Activated T-helper 1 cell treated with anti-CD3 and anti-CD28 coated beads, Interleukin-2, amount 50 U/mL, for 16 hours (primary cell): ENCODE measurements at places on chromosomes 3 and 15.

DNA sequence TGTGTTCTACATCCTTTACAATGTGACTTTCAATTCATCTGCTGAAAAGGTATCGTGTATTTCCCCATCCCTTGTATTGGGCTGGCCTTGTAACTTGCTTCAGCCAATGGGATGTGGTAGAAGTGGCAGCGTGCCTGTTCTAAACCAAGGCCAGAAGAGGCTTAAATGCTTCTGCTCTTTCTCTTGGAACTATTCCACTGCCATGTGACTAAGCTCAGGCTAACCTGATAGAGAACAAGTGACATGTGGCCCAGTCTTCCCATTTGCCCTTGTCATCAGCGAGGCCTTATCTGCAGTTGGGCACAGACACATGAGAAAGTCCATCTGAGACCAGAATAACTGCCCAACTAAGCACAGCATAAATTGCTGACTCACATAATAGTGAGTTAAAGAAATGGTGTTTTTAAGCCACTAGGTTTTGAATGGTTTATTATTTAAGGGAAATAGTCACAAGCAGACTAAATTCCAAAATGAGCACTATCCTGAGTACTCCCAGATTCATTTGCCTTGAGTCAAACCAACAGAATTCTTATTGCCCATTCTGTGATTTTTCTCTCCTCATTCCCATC lies 230.2 kb downstream of the CPNE4 start:
- no peak for DNase-seq

GRCh38 chr3:19365471-19365870 lies 217.2 kb downstream of the KCNH8 start:
- DNase-seq: no peak

DNA sequence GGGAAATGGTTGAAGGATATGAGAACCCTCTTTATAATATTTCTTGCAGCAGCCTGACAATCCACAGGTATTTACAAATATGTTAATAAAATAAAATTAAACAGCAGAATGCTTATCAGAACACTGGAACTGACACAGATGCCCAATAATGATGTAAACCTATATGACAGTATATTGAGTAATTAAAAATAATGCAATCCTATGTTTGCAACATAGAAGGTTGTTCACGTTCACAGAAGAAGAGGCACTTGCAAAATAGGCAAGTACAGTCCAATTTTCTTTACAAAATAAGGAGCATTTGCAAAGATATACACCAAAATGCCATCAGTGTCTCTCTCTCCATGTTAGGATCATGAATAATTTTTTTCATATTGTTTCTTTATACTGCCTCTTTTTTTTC lies 397.0 kb upstream of the WNT5A start:
- no peak for DNase-seq

DNA sequence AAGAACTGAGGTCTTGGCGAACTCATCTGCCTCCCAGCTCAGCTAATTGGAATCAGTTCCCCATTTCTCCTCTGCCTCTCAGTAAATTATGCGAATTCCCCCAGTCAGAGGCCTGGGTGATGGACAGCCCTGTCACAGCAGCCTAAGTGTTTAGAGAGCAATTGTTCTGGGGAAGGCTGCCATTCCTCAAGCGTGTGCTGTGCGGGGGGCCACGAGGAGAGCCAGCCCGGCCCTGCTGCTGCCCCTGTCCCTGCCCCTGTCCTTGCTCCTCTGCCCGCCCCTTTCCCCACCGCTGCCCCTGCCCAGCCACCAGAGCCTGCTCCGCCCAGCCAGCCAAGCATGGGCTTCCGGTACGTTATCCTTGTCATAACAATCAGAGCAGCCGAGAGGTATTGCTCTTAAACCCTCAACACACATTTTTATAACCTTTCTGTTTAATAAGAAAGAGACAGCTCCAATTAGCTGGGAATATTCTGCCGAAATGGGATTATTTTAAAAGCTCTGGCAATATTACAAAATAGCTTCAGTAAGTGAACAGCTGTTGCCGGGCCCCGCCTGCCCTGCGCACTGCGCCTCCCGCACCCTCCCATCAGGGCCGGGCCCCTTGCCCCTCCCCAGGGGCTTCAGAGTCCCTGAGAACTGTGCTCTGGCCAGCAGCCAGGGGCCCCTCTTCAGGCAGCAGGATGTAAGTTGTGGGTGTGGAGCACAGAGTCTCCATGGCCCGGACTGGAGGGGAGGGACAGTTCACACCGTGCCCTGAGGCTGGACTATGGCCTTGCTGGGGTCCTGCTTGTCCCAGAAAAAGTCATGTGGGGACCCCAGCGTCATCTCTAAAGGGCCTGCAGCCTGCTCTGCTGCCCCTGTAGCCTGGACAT lies 12.4 kb upstream of the CACNA2D2 start:
- DNase-seq: no peak

DNA sequence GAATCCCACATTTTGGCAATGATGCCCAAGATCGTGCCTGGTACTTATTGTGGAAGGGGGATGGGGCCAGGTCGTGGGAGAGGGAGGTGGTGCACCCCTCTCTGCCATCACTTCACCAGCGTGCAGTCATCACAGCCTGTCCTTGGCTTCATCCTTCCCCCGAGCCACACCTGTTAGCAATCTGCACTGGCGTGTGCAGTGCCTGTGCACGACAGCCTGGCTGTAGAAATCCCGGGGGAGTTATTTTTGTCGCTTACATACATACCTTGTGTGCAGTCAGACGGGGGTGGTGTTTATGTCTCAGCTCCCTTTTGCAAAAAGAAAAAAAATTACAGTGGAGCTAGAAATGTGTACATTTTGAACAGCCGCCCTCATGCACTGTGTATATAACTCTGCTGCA lies 216.0 kb downstream of the TLE3 start:
- no peak for DNase-seq

GRCh38 chr3:136929977-136930670 lies 27.7 kb upstream of the IL20RB start:
- no peak for DNase-seq

- DNase-seq: no peak
Measured at GRCh38 chr3:45986303-45986982, 9.2 kb downstream of the FYCO1 start.

GRCh38 chr3:100044369-100044768 lies 69.9 kb downstream of the FILIP1L start:
- no peak for DNase-seq

DNA sequence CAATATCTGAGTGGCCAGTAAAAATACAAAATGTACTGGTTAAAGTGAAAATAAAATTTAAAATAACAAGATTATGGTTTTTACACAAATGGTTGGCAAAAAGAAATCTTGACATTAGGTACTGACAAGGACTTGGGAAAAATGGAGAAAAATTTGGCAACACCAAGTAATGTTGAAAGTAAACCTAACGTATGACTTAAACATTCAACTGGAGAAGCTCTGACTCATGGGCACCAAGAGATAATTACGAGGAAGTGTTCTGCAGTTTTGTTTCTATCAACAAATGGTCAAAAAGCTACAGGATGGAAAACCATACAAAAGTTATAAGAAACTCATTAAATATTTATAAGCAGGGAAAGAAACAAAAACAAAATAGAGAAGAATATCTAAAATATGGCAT lies 177.7 kb downstream of the ZNF385D start:
- no peak for DNase-seq

DNA sequence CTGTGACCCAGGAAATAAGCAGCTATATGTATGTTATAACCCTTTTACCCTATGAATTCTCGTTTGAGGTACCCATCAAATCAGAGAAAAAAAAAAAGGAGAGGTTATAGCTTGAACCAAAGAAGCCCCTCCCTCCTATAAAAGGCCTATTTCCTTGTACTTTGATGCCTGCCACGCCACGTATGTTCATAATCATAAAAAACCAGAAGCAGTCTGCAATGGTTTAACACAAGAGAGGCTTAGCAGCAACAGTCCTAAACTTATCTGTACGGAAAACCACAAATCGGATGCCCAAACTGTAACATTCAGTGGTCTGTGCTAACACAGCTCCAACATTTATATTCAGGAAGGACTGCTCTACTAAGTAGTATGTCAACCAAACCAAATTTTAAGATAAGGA lies 21.2 kb downstream of the CCR8 start:
- DNase-seq: no peak

DNA sequence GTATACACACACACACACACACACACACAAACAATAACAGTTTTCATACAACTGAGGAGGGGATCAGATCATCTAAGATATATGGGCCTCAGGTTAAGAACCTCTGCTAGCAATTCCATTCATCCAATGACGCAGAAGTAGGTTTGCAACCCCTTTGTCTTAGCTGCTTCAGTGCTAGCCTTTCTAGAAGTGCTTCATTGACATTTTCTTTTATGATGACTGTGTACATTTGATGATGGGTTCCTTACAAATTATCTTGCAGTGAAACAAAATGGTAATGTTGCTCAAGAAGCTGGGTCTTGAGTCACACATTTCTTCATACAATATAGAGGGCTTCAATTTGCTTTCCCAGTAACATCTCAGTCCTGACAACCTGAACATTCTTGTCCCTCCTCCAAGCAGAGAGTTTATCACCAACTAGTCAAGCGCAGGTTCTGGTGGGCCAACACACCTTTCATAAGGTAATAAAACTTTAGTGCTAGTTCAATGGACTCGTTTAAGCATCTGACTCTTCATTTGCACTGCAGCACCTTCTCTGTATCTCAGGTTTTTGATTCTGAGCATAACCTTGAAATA lies 269.5 kb downstream of the CNTN3 start:
- no peak for DNase-seq

DNA sequence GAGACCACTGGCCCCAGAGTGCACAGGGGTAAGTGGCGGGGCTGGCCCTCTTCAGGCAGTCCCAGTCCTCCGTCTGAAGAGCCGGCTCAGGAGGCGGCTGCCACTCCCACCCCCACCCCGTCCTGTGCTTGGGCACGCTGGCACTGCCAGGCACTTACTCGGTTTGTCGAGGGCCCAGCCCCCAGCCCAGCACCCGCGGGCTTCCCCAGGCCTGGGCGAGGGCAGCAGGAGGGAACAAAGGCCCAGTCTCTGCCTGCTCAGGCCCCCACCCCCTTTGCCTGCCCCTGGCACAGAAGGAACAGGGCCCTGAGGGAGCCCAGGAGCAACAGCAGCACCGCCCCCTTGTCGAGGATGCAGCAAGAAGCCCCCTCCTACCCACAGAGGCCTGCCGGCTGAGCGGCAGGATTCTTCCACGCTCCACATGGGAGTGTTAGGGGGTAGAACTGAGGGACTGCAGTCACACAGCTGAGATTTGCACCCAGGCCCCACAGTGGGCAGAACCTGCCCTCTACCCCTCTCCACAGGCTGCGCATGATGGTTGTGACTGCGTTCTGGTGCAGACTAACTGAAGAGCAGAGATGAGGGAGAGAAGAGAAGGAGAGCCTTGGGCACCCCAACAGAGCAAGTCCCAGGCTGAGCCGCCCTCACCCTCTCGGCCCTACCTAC lies 8.9 kb downstream of the DUSP7 start:
- no peak for DNase-seq
